Neural progenitor cell (in vitro differentiated cells): ENCODE measurements at places on chromosomes 5 and 9. TPM values are rescaled to one million over a fixed set of nuclear protein-coding genes. Genes with fewer than 3 reads are reported as not detected.

DNA sequence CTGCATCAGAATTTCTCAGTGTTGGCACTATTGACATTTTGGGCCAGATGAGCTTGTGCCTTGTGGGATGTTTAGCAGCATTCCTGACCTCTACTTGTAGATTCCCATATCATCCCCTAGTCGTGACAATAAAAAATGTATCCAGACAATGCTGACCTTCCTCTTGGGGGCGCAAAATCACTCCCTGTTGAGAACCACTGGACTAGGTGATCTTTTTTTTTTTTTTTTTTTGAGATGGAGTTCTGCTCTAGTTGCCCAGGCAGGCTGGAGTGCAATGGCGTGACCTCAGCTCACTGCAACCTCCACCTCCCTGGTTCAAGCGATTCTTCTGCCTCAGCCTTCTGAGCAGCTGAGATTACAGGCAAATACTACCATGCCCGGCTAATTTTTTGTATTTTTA is 22.6 kb downstream of the STXBP1 start:
- no peaks in the 10 kb centered on the region for H3K27me3 ChIP-seq
- no peak overlapping the region for H3K4me3 ChIP-seq
- no peak for DNase-seq
- peaks cover 6% of the 10 kb centered on the region for H3K4me1 ChIP-seq
- no peak overlapping the region for H3K27ac ChIP-seq

DNA sequence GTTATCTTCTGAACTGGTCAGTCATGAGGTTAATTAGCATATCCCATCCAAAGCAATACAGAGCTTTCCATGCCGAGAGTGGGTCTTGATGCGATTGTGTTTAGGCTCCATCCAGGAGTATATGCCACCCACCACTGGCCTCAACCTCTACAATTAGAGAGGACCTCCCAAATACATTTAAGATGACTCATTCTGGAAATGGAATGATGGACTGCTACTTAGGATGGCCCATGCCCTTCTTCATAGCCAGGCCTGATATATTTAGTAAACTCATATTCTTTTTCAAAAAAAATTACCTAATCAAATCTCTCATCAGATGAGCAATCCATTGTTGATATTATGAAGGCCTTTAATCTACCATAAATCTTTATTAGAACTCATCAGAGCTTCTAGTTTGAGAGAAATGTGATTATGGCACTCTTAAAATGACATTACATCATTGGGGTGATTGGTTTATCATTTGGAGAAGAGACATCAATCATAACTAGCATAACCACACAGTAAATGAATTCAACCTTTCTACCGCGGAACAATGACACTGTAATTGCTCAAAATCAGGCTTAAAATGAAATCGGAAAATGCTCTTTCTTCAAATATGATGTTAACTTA is 414.2 kb upstream of the WWC1 start:
- H3K36me3 ChIP-seq, result no peaks in the 10 kb centered on the region
- no peaks in the 10 kb centered on the region for H3K27me3 ChIP-seq
- no peaks in the 10 kb centered on the region for H3K4me1 ChIP-seq
- no peak overlapping the region for H3K4me3 ChIP-seq

- DNase-seq, result no peak
- H3K4me1 ChIP-seq, result peaks cover 4% of the 10 kb centered on the region
- no peak overlapping the region for H3K4me3 ChIP-seq
- H3K36me3 ChIP-seq, result no peaks in the 10 kb centered on the region
Measured at GRCh38 chr5:29042152-29042551, 2003.8 kb upstream of the CDH9 start.

- no peak for DNase-seq
- H3K4me1 ChIP-seq, result no peaks in the 10 kb centered on the region
- no peaks in the 10 kb centered on the region for H3K36me3 ChIP-seq
- no peak overlapping the region for H3K27ac ChIP-seq
- no peak overlapping the region for H3K4me3 ChIP-seq
Measured at GRCh38 chr5:102539562-102539961, 40.8 kb upstream of the SLCO6A1 start.

GRCh38 chr9:4573176-4573575 is 82.9 kb downstream of the SLC1A1 start:
- H3K4me3 ChIP-seq, result no peak overlapping the region
- H3K27ac ChIP-seq, result no peak overlapping the region
- DNase-seq, result no peak
- H3K27me3 ChIP-seq, result no peaks in the 10 kb centered on the region

DNA sequence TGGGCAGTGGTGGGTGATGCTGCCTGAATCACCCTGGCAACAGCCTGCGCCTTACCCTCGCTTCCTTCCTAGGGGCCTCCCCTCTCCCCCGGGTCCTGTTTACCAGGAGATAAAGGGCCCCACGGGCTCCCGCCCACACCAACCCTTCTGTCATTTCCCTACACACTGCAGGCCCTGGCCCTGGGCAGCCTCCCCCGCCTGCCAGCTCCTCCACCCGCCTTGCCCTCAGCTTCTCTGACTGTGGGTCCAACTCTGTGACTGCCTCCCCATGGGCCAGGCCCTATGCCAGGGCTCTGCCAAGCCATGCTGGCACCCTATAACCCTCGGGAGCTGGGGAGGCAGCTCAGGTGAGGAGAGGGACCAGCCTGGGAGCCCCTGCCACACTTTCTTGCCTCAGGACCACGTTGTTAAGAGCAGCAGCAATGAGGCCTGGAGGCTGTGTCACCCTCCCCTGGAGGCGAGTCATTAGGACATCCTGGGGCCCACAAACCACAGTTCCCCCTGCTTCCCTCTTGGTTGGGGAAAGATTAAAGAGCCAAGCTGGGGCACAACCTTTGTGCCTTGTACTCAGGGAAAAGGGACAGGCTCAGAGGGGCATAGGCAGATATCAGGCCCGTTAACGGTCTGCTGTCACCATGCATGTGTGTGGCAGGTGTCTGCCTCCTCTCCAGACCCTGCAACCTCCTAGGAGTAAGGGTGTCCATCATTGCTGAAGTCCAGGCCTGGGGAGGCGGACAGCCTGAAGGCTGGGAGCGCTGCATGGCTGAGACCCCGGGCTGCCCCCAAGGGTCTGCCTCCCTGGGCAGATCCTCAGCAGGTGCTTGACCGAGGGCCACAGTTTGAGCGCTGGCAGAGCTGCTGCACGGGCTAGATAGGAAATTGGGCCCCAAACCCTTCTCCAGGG is 2.8 kb downstream of the MGAT4B start:
- peaks cover 28% of the 10 kb centered on the region for H3K4me1 ChIP-seq
- no peaks in the 10 kb centered on the region for H3K36me3 ChIP-seq
- H3K27me3 ChIP-seq, result no peaks in the 10 kb centered on the region
- no peak for DNase-seq
- no peak overlapping the region for H3K27ac ChIP-seq

The TGFBI gene
- total RNA-seq, result 9.5 and 16.4 TPM in 2 replicates

DNA sequence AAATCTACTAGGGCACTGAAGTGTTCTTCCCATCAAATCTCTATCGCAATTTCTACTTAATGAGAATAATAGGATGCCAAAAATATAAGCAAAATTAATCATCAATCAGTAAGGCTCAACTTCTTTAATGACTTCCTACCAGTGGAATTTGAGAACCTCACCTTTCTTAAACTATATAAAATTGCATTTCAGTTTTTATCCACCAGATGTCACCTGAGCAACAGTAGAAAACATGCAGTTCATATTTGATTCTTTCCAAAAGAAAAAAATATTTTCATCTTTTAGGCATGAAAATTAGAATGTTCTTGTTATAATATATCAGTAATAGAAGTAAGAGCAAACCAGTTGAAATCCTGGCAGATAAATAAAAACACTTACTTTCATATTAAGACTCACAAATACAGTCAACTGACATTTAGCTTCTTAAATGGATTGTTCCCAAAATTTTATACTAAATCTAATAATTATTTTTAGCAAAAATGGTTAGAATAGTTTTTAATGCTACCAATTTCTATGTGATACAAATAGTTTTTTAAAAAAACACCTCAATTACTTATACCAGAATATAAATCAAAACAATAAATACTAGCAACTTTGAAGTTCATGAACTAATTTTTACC is 13.4 kb upstream of the CCDC112 start:
- no peaks in the 10 kb centered on the region for H3K27me3 ChIP-seq
- H3K4me1 ChIP-seq, result no peaks in the 10 kb centered on the region
- H3K27ac ChIP-seq, result no peak overlapping the region
- peak; percentile 18 for DNase-seq

GRCh38 chr9:14080959-14081542 is 232.9 kb downstream of the NFIB start:
- peak; percentile 39 for DNase-seq
- peaks cover 27% of the 10 kb centered on the region for H3K4me1 ChIP-seq
- no peak overlapping the region for H3K4me3 ChIP-seq
- no peaks in the 10 kb centered on the region for H3K27me3 ChIP-seq
- no peaks in the 10 kb centered on the region for H3K36me3 ChIP-seq

The NMUR2 gene
- total RNA-seq, result 0.07 TPM in 1 of 2 replicates, not detected in the other

GRCh38 chr5:67160272-67160671 is 36.3 kb downstream of the CD180 start:
- H3K4me1 ChIP-seq, result no peaks in the 10 kb centered on the region
- H3K36me3 ChIP-seq, result no peaks in the 10 kb centered on the region
- no peak for DNase-seq
- no peak overlapping the region for H3K27ac ChIP-seq

DNA sequence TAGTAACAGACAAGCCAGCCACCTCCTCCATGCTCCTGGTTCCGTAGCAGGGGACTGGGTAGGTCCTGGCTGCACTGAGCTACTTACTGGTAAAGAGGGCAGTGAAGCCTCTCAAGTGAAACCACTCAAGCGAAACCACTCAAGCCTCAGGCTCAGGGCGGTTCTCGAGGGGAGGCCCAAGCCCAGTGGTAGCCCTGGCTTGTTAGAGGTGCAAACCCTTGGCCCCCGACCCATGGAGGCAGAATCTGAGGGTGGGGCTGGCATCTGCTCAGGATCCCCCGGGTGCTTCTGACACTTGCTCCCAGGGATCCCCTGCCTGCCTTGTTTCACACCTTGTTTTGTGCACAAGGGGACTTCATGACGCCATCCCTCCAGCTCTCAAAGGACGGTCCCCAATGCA is 76.5 kb upstream of the OLFM1 start:
- no peak overlapping the region for H3K27ac ChIP-seq
- no peaks in the 10 kb centered on the region for H3K4me1 ChIP-seq
- H3K36me3 ChIP-seq, result no peaks in the 10 kb centered on the region
- H3K27me3 ChIP-seq, result no peaks in the 10 kb centered on the region
- H3K4me3 ChIP-seq, result no peak overlapping the region

- no peaks in the 10 kb centered on the region for H3K36me3 ChIP-seq
- H3K27me3 ChIP-seq, result no peaks in the 10 kb centered on the region
- DNase-seq, result no peak
- no peak overlapping the region for H3K4me3 ChIP-seq
Measured at GRCh38 chr5:172911976-172912375, 47.2 kb upstream of the RPL26L1 start.

DNA sequence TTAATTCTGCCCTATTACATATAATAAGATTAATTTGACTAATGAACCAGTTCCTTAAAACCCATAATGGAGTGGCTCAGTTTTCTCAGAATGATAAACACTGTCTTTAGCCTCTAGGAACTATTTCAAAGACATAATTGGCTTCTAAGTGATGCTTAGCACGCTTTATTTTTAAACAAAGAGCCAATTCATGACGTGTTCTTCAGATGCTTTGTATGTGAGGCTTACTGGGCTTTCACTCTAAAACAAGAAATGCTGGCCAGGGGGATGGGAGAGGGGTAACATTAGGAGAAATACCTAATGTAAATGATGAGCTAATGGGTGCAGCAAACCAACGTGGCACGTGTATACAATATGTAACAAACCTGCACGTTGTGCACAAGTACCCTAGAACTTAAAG is 7.6 kb upstream of the SFXN1 start:
- H3K4me3 ChIP-seq, result no peak overlapping the region
- H3K4me1 ChIP-seq, result peaks cover 7% of the 10 kb centered on the region

GRCh38 chr5:115471345-115472063 is 73.1 kb downstream of the FEM1C start:
- no peaks in the 10 kb centered on the region for H3K27me3 ChIP-seq
- DNase-seq, result no peak
- no peaks in the 10 kb centered on the region for H3K36me3 ChIP-seq

The FBXL7 gene
- 12.3 and 14.0 TPM in 2 replicates for total RNA-seq

GRCh38 chr9:75907329-75907728 is 16.9 kb downstream of the PCSK5 start:
- H3K27me3 ChIP-seq, result no peaks in the 10 kb centered on the region
- H3K27ac ChIP-seq, result no peak overlapping the region
- no peak overlapping the region for H3K4me3 ChIP-seq
- DNase-seq, result no peak
- H3K36me3 ChIP-seq, result no peaks in the 10 kb centered on the region
- peaks cover under 1% of the 10 kb centered on the region for H3K4me1 ChIP-seq

DNA sequence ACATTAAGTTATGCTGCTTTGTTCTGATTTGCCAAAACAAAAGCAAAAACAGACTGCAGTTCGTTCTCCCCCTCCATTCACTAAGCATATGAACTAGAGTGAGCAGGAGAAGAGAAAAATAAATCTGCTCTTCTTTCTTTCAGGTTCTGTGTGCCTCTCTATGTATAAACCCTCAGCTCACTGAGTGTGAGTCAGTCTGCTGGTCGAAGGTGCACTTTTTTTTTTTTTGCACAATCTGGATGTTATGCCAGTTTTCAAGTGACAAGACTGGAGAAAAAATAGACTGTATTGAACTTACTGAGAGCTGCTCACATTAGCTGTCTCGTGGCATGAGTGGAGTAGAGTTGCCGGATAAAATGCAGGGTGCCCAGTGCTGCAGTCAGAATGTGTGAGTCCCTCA is 244.6 kb upstream of the ATP10B start:
- no peaks in the 10 kb centered on the region for H3K4me1 ChIP-seq
- no peak overlapping the region for H3K4me3 ChIP-seq

The FKBP15 gene
- 18.6 and 25.5 TPM in 2 replicates for total RNA-seq

- H3K4me1 ChIP-seq, result no peaks in the 10 kb centered on the region
- H3K36me3 ChIP-seq, result no peaks in the 10 kb centered on the region
- no peak overlapping the region for H3K27ac ChIP-seq
- peaks cover 69% of the 10 kb centered on the region for H3K27me3 ChIP-seq
- DNase-seq, result peak; percentile 78
- H3K4me3 ChIP-seq, result no peak overlapping the region
Measured at GRCh38 chr5:38596981-38597380, 40.5 kb upstream of the LIFR start.

DNA sequence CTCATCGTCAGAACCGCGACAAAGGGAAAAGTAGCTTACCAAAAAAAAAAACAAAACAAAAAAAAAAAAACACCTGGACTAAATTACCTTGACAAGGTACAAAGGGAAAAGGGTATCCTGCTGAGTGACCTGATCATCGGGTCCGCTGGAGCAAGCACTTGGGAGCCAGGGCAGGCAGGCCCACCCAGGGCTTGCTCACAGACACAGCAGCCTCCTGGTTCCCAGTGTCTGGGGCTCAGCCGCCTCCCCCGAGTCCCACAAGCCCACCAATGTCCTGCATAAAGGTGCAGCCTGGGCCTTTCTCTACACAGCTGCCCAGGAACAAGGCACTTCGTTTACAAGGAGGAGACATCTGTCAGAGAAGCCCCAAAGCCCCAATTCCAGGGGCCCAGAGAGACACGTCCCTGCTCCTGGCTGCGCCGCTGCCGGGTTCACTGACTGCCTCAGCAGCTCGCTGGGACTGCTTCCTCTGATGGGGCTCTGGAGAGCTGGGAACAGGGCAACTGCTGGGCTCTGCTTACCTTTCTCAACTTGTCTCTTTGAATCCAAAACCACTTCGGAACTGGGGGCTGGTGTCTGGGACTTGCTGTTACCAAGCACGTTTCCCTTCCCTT is 63.4 kb downstream of the GOLM1 start:
- peak overlapping the region; percentile 29 for H3K27ac ChIP-seq
- no peak for DNase-seq
- no peaks in the 10 kb centered on the region for H3K27me3 ChIP-seq
- no peaks in the 10 kb centered on the region for H3K4me1 ChIP-seq

The BICD2 gene
- total RNA-seq, result 15.1 and 22.9 TPM in 2 replicates

The MYMK gene
- not detected in 2 replicates for total RNA-seq
